Trophoblast cell (in vitro differentiated cells and primary cell): ENCODE measurements at places on chromosomes 16 and 17.

GRCh38 chr16:19688396-19689024 is 29.5 kb downstream of the KNOP1 start:
- no peak for DNase-seq

DNA sequence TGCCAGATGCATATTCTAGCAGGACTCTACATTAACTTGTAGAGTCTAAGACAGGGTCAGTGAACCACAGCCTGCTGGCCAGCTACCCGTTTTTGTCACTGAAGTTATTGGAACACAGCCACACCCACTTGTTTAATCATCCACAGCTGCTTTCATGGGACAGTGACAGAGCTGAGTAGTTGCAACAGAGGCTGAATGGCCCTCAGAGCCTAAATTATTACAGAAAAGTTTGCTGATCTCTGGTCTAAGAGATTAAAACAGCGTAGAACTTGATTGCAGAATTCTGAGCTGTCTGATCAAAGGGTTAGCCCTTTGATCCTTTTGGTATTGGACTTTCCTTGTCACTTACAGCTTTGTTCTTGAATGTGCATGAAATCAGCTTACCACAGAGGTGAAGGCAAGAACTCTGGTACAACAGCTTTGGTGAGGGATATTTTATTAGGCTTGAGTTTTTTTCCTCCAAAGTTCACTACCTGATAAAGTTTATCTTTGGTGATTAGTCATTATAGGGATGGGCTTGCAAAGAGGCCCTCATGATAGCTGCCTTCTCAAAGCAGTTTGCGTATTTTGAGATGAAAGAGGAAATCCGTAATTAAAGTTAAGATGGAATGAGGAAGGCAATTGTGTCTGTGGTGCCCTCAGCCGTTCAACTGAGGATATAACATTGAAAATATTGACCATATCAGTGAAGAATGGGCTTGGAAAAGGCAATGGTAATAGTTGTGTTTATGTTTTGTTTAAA is 23.6 kb downstream of the ALDH3A2 start:
- peak; percentile 10 for DNase-seq

- DNase-seq = peak; percentile 69
Measured at GRCh38 chr16:68490829-68491575, 42.7 kb upstream of the SMPD3 start.

- DNase-seq = no peak
Measured at GRCh38 chr16:64736857-64737256, 385.0 kb downstream of the CDH11 start.

DNA sequence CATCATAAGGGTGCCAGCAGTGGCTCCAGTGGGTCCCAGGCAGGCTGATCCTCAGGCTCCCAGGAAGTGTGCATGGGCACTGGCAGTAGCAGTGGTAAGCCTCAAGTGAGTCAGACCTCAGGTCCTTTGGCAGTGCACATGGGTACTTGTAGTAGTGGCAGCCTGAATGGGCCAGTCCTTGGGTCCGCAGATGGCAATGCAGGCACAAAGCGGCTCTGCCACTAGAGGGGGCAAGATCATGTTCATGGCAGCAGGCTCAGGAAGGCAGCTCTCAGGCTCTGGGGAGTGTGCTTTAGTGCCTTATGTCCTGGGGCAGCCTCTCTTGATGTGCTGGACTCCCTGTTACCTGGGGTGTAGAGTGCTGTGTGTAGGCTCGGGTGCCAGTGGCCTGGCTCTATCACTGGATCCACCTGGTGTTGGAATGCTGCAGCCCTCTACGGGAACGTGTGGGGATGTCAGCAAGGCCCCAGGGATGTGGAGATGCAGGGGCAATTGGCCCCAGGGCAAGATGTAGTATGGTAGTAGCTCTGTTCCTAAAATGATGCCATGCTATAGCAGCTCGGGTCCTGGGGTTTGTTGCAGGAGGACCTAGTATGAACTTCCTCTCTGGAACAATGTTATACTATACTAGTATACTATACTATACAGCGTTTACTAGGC is 11.0 kb downstream of the ACSM3 start:
- DNase-seq = peak; percentile 70

- DNase-seq = no peak
Measured at GRCh38 chr16:6483469-6484033, 849.1 kb upstream of the RBFOX1 start.

GRCh38 chr17:77072670-77073069 is 68.1 kb upstream of the SEC14L1 start:
- no peak for DNase-seq

DNA sequence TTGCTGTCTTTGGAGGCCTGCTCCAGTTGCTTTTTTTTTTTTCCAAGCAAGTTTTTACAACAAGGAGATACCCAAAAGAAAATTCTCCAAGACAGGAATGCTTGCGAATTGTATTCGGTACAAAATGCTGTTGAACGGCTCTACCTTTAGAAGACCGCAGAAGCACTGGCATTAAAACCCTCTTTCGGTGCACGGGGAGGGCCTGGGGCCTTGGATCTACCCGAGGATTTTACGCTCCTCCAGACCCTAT is 1.3 kb upstream of the HELZ start:
- peak; percentile 71 for DNase-seq

- no peak for DNase-seq
Measured at GRCh38 chr17:2233441-2233947, 70.1 kb downstream of the SMG6 start.

- no peak for DNase-seq
Measured at GRCh38 chr17:63474174-63474573, 2.7 kb upstream of the ACE start.

DNA sequence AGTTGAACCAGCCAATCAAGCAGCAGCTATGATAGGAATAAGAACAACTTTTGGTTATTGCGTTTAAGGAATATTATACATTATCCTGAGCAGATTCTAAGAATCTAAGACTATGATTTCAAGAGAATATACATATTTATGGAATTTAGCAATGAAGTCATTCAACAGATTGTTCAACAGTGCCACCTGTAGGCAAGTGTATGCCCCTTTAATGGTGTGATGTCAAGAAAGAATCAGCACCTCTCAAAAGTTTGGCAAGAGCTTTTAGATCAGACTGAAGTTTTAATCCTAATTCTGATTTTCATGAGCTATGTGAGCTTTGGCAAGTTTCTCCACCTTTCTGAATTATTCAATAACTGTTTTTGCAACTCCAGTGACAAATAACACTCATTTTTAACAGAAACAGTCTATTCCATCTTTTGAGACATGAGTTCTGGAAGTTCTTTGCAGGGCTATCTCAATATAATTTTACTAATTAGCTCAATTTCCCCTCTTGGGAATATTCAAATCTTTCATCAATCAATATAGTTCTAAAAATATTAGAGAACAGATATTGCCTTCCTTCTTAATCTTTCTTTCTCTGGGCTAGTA is 474.3 kb upstream of the TOM1L1 start:
- DNase-seq = peak; percentile 5

DNA sequence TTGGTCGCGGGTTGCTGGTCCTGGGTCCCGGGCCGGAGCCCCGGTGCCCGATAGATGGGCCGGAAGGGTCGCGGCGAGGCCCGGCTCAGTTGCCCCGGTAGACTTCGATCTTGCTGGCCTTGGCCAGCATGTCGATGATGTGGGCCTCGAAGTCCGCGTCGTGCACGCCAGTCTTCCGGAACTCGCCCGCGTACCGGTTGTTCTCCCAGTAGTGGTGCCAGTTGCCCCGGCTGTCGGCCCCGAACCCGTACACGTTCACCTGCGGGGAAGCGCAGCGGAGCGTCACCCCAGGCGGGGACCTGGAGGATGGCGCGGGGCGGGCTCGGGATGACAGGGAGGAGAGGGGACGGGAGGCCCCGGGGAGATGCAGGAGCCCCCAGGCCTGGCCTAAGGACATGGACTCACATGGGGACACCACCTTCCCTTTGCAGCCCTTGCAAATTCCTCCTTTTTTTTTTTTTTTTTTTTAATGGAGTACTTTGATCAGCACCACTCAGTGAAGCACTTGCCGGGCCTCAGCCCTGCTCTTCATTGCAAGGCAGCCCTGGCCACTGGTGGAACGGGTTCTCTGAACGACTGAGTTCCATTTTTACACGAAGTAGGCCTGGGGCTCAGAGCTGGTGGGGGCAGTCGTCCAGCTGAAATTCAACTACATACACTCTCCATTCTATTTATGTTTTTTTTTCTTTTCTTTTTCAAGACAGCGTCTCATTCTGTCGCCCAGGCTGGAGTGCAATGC is 35.1 kb downstream of the DDX19A start:
- peak; percentile 50 for DNase-seq

DNA sequence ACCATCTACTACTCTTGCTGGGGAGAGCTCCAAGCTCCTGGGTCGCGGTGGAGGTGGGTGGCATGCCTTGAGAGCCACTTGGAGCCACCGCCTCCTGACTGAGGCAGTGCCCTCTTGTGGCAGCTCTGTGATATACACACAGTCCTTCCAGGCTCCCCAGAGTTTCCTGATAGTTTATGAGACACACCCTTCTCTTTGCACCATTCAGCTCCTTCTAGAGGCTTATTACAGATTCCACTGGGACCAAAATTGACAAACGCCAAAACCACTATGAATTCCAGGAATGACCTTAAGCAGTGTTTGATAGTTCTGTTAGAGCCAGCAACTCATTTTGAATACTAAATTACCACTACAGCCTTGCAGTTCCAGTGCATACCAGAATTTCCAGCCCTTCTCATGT is 170.1 kb upstream of the CDH13 start:
- DNase-seq = peak; percentile 72

DNA sequence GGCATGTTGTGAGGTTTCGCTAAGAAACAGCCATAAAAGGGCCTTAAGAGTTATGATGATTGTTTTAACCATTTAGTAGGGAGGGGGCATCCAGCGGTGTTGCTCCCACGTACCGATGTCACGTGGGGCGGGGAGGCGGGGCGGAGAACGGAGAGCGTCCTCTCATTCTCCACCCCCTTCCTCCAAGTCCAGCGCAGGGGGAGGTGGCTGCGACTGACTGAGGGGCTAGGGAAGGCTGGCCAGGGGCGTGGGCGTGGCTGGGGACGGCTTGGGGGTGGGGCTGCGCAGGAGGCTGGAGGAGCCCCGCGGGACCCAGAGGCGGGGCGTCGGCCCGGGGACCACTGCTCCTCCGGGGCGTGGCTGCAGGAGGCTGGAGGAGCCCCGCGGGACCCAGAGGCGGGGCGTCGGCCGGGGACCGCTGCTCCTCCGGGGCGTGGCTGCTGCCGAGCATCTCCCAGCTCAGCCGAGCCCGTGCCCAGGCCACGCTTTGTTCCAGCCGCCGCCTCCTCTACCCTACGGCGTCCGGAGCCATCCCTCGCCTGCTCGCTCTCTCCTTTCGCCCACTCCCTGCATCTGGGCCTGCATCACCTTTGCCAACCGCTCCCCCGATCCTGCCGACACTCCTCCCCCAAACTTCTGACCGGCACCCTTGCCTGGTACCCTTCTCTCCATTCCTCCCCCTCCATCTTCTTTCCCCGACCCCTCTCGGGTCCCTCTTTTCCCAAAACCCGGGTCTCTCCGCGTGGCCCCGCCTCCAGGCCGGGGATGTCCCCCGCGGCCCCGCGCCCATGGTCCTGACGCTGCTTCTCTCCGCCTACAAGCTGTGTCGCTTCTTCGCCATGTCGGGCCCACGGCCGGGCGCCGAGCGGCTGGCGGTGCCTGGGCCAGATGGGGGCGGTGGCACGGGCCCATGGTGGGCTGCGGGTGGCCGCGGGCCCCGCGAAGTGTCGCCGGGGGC is at the start of gene SARM1:
Gene SARM1, plus strand, starts transcription at position 450 of the 958 bp plus-strand sequence. Its CDS starts 339 bp downstream, at position 789.
- DNase-seq = no peak

DNA sequence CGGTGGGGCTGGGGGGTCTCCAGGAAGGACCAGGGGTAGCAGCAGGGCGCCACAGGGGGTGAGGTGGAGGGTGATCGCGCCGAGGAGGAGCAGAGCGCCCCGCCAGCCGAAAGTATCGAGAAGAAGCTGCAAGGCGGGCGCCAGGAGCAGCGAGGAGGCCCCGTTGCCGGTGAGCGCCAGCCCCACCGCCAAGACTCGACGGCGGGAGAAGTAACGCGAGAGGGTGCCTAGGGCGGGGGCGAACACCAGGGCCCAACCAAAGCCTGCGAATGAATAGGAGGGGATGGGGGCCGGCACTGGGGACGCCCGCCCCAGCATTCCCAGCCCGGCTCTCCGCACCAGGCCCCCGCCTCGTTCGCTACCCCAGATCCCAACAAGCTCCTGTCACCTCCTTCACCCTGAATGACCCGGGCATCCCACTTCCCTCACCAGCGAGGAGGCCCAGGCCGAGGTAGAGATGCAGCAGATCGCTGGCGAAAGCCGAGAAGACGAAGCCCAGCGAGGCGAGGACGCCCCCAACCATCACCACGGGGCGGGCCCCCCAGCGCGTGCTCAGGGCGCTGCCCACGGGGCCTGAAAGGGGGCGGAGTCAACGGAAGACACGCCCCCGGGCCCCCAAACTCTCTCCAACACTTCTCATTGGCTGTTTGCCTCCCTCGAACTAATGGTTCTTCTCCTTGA is 1.3 kb downstream of the SLC16A11 start:
- no peak for DNase-seq

DNA sequence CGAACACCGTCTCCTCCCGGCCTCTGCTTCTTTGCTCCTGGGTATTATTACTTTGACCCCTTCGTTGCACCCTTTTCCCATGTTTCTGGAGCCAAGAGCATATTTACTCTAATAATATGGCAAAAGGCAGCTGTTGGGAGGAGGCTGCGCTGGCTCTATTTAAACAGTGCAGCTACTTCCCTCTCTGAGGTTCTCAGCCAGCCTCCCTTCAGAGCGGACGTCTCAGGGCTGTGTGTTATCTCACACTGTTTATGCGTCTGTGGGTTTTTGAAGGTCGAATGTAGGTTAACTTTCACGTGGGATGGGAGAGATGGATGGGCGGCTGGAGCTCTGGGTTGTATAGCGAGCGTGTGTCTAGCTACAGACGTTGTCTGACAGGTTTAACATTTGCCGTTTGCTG is 45.3 kb downstream of the COX4I1 start:
- no peak for DNase-seq

GRCh38 chr17:1752425-1753262 is 9.2 kb upstream of the SERPINF1 start:
- DNase-seq = no peak

GRCh38 chr17:63504261-63504660 is 18.9 kb upstream of the KCNH6 start:
- no peak for DNase-seq

DNA sequence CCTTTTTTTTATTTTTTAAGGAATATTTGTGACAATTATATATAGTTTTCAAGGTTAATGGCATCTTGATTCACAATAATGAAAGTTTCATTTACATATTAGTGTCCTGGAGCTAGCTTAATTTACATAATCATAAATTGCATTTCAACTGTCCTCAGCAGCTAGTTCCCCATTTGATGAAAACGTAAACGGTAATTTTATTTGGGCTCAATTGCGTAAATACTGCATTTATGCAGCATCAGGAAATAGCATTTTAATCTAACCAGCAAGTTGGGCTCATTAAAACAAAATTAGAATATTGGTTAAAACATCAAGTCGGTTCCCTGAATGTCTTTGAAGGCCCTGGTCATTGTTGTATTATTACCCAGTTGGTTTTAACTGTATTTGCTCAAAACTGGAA is 136.8 kb upstream of the CDH5 start:
- no peak for DNase-seq
